ENCODE measurements at places on chromosomes 12 and 14.

GRCh38 chr14:96622926-96623325, 120.7 kb downstream of the PAPOLA start:
- DNase-seq = peak; percentile 1

GRCh38 chr14:59424341-59425071, 40.7 kb downstream of the GPR135 start:
- DNase-seq = peak; percentile 55

DNA sequence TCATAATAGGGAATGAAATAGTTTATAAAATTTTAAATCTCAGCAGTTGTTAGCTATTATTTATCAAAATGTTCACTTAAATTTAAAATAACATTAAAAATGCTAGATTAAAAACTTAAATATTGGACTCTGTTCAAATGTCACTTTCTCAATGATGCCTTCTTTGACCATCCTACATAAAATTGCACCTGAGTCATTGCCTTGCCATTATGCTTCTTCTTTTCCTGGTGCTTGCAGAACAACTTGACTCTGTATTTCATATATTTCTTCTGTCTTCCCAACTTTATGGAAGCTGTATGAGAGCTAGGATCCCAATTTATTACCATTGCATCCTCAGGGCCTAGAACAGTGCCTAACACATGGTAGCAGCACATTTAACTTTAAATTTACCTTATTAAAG, 37.3 kb upstream of the CPM start:
- DNase-seq = no peak

DNA sequence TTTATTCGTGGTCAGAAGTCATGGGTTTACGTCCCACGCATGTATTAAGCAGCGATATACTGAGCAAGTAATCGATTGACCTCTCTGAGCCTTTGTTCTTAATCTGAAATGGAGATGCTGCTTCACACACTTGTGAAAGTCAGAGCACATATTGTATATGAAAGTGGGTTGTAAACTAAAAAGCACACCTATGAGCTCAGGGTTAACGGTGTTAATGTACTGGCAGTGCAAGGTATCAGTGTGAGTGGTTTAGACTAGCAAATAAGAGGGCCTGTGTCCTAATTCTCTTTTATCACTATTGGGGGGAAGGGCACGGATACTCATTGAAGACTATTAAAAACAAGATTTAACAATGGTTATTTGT, 676 bp downstream of the MRPL42 start:
- no peak for DNase-seq

GRCh38 chr14:95229749-95230148, 72.4 kb upstream of the DICER1 start:
- no peak for DNase-seq

DNA sequence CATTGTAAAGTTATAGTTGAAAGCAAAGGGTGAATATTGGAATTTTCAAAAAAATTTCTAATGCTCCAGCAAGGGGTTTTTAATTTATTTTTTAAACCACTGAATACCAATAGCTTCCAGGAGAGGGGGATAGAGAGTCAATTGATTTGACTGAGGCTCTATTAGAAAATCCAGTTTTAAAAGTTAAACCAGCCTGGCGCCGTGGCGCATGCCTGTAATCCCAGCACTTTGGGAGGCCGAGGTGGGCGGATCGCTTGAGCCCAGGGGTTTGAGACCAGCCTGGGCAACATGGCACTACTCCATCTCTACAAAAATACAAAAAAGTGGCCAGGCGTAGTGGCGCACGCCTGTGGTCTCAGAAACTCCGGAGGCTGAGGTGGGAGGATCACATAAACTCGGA, 150.1 kb downstream of the SLC38A4 start:
- no peak for DNase-seq

GRCh38 chr14:100474196-100474595, 113.0 kb downstream of the BEGAIN start:
- DNase-seq = no peak

- no peak for DNase-seq
These were observed 193.9 kb upstream of the OR4E1 start for GRCh38 chr14:21867541-21867940.

All from femur (tissue), 1 donor.